NCI-H2171 treated with DMSO at 0.1 percent for 48 hours (cell line): ENCODE measurements at places on chromosomes 2 and 18.
A peak's percentile ranks its signal among the peaks of the same experiment; 100 is the strongest.

DNA sequence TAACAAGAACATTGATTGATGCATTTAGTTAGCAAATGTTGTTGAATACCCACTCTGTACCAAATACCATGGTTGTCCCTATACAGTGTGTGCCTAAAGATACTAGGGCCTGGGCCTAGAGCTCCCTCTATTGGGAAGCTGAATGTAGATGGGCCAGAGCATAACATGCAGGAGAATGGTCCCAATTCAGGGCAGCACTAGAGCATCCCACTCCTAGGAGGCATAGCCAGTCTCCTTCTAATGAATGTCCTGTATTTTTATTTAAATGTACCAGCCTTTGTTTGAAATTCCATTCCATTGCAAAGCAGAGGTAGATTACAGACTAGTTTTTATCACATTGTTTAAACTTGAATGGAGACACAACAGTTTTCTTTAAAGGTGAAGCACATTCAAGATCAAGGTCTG is 90.6 kb downstream of the FEZ2 start:
- no peak for DNase-seq

DNA sequence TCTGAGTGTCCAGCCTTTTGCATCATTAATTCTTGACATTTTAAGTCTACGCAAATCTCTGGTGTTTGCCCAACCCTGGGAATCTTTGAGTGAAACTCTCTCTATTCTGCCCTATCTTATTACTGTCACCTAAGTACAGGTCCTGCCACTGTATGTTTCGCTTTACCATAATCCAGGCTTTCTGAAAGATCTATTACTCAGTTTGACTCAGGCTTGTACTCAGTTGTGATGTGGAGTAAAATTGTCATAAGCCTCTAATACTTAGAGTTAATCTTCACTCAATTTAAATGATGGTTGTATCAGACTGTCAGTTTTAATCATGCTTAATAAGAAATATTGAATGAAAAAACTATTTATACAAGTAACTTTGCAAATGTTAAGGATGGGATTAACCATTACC is 30.3 kb upstream of the RAPGEF4 start:
- no peak for DNase-seq

- no peak for DNase-seq
Measured at GRCh38 chr2:239150125-239151011, 250.5 kb downstream of the HDAC4 start.

- no peak for DNase-seq
Measured at GRCh38 chr2:178512484-178512883, 32.2 kb downstream of the PLEKHA3 start.

- DNase-seq, result no peak
Measured at GRCh38 chr2:179765666-179766065, 95.7 kb downstream of the ZNF385B start.

DNA sequence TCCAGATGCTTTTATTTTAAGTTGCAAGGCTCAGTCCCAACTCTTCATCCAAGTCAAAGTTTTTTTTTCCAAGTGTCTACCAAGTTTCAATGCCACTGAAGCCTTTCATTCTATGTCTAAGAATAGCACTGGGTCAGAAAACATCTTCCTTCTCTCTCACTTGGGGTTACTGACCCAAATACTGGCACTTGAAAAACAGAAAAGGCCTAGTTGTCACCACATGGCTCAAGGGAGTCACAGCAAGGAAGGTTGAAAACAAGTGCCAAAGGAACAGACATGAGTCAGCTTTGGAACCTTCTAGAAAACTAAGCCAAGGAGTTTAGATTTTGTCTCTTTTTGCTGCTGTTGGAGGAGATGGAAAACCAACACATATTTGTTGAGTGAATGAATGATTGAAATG is 146.5 kb downstream of the COPS8 start:
- DNase-seq, result no peak

- no peak for DNase-seq
Measured at GRCh38 chr2:160114020-160114419, 51.6 kb upstream of the PLA2R1 start.

DNA sequence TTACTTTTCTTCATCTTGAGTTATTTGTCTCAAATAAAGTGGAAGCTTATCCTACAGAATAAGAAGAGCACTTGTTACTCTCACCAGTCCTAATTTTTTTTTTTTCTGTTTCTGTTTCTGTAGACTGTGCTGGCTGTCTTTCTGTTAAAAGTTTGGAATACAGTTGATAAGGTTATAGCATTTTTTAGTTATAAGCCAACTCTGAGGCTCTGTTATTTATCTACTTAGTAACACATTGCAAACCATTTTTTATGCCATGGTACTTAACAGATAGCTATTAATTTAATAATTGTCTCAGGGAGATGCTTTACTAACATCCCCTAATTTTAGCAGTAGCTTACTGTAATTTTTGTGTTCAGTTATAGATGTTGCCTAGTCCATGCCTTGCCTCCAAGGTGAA is 37.9 kb downstream of the CREB1 start:
- DNase-seq, result no peak

GRCh38 chr2:28927878-28928277 is 33.4 kb downstream of the WDR43 start:
- no peak for DNase-seq

DNA sequence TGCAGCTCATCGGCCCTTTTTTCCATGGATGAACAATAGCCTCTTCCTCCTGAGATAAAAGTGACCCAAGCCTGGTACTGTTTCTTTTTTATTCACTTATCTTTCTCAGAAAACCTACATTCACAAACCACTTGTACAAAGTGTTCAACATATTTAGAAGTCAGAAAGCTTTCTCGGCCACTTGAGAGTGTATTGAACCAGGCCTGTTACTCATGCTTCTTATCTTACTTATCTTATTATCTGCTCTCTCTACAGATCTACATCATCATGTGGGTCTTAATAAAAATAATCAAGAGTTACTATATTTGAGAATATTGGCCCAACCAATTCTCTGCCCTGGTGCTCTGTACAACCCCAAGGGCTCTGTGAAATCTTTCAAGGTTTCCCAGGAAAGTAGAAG is 242.1 kb downstream of the MREG start:
- DNase-seq, result no peak

DNA sequence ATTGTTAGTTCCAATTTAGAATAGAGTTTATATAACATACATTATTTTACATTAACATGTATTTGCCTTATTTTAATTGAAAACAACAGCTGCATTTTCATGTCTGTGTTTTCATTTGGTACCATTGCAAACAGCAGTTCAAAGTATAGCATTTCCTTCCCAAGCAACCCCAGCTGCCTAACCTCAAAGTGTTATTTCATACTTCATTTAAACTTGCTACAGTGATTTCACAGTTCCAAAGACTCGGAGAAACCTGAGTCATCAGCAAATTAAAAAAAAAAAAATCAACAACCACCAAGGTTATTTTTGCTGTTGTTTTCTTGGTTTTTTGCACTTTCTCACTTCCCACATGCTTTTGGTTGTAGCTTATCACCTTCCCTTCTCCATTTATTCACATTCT is 236.5 kb upstream of the SPHKAP start:
- DNase-seq, result peak; percentile 33

GRCh38 chr2:33712674-33713073 is 113.6 kb upstream of the FAM98A start:
- DNase-seq, result no peak

DNA sequence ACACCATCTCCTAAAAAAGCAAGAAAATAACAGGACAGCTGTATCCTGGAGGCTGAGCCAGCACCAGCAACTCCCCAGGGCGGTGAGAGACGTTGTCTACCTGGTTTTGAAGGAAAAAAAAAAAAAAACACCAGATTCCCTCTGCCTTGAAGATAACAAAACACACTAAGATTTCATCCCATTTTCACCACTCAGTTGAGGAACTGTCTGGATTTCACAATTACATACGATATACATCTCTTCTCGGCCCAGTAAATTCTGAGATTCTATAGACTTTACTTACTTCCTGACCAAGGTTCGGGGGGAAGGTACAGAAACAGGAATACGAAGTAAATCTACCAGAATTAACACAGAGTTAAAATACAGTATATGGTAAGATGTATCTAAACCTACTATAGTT is 8.5 kb downstream of the ZNF516 start:
- peak; percentile 79 for DNase-seq
